COR-L47 (cell line): ENCODE measurements at places on chromosomes 7 and 10.

DNA sequence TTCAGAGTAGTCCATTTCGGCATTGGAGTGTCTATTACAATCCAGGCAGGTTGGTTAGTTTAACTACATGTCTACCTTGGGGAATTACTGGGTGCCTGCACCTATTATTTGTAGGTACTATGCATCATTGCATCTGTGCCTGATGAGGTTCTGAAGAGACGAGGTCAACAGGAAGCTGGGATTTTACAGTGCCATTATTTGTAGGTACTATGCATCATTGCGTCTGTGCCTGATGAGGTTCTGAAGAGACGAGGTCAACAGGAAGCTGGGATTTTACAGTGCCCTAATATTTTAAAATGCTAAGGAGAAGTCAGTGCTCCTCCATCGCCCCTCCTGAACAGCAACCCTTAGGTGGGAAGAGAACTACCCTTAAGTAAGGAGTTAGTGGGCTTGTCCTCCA, 41.7 kb downstream of the NPY start:
- no peak for DNase-seq

- DNase-seq: no peak
Measured at GRCh38 chr7:51154201-51154600, 162.4 kb downstream of the COBL start.

DNA sequence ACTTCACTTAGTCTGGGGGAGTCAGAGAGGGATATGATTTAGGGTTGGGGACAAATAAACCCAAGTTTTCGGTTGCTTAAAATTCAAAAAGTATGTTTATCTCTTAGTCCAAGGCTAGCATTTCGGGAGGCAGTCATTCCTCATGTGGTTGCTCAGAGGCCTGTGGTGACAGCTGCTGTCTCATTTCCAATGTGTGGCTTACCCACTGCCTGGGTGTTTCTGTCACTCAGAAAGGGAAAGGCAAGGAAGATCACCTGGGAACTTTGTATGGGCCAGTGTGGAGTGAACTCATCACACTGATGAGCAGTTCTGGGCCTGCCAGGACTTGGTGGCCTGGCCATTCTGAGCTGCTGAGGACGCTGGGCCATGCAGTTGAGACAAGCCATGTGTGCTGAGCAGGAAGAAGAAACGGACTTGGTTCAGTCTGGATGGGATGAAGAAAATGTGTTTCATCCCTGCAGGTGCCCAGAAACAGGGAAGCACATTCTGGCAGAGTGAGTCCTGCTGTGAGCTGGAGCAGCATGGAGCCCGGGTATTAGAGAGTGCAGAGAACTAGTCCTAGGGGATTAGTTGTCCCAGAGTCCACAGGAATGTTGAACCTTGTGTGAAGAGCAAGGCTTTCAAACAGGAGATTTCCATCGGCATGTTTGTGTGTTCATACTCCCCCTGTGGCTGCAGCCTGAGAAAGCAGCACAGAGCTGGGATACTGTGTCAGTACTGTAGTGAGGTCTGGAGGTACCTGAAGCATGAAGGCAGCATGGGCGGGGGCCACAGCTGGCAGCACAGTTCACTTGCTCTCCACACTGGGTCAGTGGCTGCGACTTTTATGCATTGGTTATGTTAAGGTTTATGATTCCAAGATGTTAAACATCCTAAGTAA, 211.1 kb upstream of the IGFBP3 start:
- DNase-seq: no peak

- no peak for DNase-seq
Measured at GRCh38 chr7:129872054-129872453, 80.7 kb downstream of the UBE2H start.

GRCh38 chr7:31019509-31019908, 32.6 kb upstream of the ADCYAP1R1 start:
- DNase-seq: no peak

GRCh38 chr7:75737856-75738603, 711 bp downstream of the HIP1 start:
- no peak for DNase-seq

DNA sequence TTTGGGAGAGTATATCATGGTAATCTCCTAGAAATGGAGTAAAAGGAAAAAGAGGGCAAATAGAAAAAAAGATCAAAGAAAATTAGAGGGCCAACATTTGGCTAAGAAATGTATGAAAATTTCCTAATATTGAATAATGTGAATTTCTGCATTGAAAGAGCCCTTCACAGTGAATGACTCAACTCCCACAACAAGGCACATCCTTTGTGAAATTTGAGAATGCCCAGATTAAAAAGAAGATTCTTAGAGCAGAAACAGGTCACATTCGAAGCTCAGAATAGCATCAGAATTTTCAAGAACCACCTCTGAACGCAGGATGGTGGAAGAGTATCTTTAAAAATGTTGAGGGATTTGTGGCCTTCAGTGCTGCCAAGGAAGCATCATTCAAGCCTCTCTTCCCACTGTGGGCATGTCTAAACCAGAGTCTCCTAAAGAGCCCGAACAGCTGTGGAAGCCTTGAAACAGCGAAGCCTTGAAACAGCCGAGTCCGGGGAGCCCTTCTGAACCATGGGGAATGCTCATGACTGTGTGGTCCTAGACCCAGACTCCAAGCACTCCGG, 43.6 kb downstream of the GUSB start:
- no peak for DNase-seq

DNA sequence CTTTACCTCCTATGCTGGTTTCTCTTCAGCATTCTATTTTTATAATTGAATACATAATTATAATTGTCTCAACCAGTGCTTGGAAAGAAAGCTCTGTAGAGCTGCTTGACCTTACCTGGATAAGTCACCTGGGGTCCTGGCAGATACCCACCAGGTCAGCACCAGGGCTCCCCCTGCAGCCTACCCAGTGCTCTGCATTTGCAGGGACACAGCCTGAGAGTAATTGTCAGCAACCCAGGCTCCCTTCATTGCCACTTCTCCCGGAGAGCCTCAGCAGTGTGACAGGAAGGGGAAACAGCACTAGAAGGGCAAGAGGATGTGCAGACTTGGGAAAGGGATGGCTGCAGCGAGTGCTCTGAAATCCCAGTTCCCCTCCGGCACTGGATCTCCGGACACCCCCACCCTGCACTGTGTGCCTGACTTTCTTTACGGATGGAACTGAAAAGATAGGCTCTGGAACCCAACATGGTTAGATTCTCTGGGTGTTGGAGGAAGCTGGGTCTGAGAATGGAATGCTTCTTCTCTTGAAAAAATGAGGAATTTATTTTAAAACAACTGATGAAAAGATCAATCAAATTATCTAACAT, 11.4 kb upstream of the PAX4 start:
- DNase-seq: no peak

- DNase-seq: no peak
Measured at GRCh38 chr7:27922907-27923641, 183.1 kb downstream of the TAX1BP1 start.

GRCh38 chr7:16484453-16485158, 19.1 kb upstream of the SOSTDC1 start:
- no peak for DNase-seq

DNA sequence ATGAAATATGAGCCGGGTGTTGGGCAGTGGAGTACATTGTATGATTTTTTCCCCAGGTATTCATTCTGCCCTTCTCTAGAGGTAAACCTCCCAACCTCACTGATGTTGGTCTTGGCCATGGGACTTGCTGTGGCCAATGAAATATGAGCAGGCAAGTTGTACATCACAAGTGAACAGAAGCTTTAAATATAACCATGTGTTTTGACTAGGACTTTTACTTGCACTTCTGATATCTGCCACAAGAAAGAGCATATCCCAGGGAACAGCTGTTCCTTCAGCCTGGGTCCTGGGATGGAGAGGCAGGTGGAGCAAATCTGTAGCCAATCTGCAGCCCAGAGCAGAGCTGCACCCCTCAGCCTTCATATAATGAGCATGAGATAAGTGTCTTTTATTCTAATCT, 109.8 kb upstream of the PALS2 start:
- no peak for DNase-seq

GRCh38 chr10:24866604-24867583, 85.5 kb downstream of the PRTFDC1 start:
- no peak for DNase-seq

GRCh38 chr7:123039269-123039668, 43.8 kb upstream of the TAS2R16 start:
- DNase-seq: no peak

GRCh38 chr10:74052994-74053393, 55.1 kb downstream of the VCL start:
- DNase-seq: no peak

- no peak for DNase-seq
Measured at GRCh38 chr10:22598478-22598877, 115.9 kb downstream of the PIP4K2A start.

DNA sequence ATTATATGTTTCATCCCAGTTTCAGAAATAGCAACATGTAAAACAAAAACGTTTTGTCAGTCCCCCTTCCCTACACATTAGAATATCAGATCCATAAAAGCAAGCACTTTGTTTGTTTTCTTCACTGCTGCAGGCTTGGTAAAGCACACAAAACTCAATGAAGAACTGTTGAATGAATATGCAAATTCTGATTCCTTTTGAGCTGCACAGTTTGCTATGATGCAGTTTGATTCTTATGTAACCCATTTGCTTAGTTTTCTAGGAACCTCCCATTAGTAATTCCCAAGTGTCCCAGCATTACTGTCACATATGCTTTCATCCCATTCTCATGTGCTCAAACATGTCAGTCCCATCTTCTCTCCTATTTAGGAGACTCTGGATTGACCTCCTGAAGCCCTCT, 26.1 kb upstream of the CHCHD3 start:
- DNase-seq: no peak

GRCh38 chr7:139104091-139104450, 5.4 kb downstream of the ZC3HAV1 start:
- no peak for DNase-seq

GRCh38 chr7:23075571-23075970, 30.0 kb upstream of the KLHL7 start:
- DNase-seq: no peak

DNA sequence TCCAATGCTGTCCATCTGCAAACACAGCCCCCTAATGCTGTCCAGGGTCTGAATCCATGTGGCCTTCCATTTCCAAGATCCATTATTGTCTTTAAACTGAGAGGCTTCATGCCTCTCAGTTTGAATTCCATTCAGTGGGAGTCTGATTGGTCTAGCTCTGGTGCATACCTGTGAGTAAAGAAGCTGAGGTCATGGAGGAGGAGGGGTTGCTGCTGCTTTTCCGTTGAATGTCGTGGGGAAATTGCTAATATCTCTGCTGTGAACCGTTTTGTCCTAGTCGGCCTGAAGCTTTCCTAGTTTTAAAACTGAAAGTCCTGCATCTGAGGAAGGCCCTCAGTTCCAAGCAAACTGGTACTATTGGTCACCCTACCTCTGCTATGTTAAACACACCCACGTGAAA, 17.7 kb downstream of the SH2D4B start:
- no peak for DNase-seq

DNA sequence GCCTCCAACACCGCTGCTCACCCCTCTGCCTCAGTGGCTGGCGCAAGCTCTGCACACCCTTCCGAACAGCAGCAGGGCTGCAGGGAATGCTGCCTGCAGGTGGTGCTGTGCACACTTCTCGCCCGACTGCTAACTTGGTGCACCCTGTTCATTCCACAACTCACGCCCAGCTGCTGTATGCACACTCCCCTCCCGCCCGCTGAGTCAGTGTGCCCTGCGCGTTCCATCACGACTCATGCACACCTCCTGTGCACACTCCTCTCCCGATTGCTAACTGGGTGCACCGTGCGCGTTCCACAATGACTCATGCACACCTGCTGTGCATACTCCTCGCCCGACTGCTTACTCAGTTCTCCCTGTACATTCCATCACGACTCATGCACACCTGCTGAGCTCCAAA, 21.5 kb downstream of the ADARB2 start:
- DNase-seq: no peak

GRCh38 chr10:115945701-115946445, 327.1 kb downstream of the GFRA1 start:
- DNase-seq: no peak

GRCh38 chr7:149027055-149027454, 1.2 kb downstream of the PDIA4 start:
- DNase-seq: no peak

- no peak for DNase-seq
Measured at GRCh38 chr7:138900035-138900828, 81.0 kb downstream of the KIAA1549 start.

DNA sequence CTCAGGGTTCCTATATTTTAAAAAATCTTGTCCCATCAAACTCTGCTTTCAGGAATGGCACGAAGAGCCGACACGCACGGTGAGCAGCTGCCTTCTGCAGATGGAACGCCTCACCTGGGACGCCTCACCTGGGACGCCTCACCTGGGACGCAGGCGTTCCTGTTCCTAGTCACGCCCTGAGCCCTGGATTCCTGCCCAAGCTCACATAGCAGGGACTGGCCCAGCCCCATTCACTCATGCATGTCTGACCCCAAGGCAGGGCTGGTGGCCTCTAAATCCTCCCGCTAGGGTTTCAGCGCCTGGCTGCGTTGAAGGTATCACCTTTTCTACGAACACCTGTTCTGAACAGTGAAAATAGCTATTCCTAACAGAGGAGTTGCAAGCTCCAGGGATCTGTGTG, 49.8 kb downstream of the CARD11 start:
- DNase-seq: no peak

GRCh38 chr10:119391440-119392251, 150.9 kb downstream of the RGS10 start:
- DNase-seq: no peak

GRCh38 chr10:49441488-49442476, 45.9 kb upstream of the DRGX start:
- no peak for DNase-seq

DNA sequence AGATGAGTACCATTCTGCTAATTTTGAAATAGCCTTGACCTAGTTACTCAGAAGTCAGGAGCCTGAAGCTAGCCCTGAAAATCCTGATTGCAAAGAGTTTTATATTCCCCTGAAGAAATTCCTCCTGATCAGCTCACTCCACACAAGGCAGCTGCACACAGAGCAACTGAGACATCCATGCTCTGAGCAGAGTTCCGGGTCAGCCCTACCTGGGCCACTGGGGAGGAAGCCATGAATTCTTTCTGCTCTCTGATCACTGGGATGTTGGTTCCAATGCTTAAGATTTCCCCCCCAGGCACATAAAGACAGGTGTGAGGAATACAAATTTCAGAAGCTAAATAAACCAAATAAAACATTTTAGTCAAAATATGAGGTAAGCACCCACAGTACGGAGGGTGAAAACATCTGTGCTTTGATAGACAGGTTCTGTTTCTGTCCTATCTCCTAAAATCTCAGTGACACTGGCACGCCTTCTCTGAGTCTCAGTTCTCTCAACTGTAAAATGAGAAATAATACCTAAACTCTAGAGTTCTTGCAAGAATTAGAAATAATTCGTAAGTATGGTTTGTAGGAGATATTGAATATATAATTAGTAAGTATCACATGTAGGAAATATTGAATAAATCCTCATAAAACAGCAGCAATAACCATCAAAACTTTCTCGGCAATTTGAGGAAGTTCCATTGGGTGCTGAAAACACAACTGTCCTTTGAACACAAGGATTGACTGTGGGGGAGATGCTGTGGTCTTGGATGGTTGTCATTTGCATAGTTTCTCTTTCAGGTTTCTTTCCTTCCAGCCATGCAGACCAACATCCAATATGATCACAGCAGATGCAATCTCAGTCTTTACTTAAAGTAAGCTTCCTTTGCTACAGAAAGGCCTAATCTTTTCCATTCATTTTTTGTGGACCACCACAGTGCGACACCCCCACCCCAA, 133.0 kb upstream of the TNS3 start:
- no peak for DNase-seq

- no peak for DNase-seq
Measured at GRCh38 chr10:15293862-15294842, 76.9 kb downstream of the FAM171A1 start.

GRCh38 chr7:1368682-1369571, 90.3 kb downstream of the MICALL2 start:
- peak; percentile 55 for DNase-seq
